ENCODE measurements at places on chromosomes 5 and 9.

DNA sequence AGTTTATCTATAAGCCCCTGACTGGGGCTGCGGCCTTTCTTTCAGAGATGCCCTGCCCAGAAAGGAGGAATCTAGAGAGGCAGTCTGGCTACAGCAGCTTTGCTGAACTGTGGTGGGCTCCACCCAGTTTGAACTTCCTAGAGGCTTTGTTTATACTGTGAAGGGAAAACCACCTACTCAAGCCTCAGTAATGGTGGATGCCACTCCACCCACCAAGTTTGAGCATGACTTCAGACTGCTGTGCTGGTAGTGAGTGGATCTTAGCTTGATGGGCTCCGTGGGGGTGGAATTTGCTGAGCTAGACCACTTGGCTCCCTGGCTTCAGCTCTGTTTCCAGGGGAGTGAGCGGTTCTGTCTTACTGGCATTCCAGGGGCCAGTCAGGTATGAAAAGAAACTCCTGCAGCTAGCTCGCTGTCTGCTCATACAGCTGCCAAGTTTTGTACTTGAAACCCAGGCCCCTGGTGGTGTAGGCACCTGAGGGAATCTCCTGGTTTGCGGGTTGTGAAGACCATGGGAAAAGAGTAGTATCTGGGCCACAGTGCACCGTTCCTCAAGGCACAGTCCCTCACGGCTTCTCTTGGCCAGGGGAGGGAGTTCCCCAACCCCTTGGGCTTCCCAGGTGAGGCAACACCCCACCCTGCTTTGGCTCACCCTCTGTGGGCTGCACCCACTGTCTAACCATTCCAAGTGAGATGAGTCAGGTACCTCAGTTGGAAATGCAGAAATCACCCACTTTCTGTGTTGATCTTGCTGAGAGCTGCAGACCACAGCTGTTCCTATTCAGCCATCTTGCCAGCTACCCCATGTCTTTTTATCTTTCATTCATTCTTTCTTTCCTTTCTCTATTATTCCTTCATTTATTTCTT, 211.8 kb upstream of the C9orf72 start:
- no peak for DNase-seq

DNA sequence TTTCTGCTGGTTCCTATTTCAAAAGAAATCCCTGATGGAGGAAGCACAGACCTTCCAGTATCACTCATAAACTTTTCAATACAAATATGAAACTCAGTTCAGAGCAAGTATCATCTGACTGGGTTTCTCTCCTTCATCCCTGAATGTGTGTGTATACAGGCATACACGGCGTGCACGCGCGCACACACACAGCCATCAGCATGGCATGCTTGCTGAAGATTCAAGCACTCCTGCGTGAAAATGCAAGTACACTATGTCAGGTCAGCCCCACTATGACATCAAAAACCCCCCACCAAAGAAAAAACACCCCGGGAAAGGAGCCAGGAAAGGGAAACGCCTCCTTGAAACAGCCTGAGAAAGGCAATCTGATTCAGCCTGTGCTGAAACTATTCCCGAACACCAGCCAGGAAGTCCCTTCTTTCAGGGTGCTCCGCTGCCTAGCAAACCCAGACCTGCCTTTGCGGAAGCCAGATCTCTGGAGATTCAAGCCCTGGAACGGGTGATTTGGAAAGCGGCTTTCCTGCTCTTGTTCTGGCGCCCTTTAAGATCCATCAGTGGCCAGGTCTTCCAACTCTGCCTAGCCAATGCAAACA, 831 bp downstream of the KLHL3 start:
- no peak for DNase-seq

- peak; percentile 60 for DNase-seq
These were observed 33.7 kb downstream of the LHX2 start for GRCh38 chr9:124045076-124045829.

GRCh38 chr5:133360693-133361472, 251.5 kb downstream of the FSTL4 start:
- DNase-seq = peak; percentile 64

DNA sequence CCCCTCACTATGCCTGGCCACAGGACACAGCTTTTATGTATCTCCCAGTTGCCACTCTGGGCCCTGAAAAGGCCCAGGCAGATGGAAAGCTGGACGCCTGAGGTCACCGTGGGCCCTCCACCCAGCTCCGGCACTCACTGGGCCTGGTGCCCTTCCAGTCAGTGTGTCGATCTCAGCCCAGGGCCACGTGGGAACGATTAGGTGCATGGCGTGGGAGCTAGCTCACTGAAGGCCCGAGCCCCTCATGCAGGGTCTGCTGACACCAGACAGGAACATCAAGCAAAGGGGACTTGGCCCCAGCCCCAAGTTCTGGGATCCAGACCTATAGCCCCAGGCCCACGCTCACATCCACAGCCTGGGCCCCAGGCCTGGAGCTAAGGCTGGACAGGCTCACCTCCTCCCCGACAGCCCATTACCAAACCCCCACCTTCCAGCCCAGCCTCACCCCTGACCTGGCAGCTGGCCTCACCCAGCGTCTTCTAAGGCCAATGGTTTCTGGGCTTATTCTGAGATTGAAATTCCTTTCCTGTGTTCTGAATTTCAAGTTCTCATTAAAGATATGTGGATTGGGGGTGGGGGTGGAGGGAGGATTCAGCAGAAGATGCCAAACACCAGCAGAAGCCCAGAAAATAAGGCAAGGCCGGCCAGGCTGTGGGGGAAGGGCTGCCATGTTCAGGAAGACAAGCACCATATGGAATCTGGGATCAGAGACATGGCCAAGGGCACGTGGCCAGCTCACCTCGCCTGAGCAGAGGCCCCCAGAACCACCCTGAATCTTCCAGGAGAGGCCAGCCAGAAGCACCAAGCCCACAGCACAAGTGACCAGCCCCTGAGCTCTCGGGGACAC, 74.5 kb downstream of the ADAMTS2 start:
- DNase-seq = no peak

GRCh38 chr5:122424132-122424531, 112.1 kb downstream of the SNCAIP start:
- no peak for DNase-seq

DNA sequence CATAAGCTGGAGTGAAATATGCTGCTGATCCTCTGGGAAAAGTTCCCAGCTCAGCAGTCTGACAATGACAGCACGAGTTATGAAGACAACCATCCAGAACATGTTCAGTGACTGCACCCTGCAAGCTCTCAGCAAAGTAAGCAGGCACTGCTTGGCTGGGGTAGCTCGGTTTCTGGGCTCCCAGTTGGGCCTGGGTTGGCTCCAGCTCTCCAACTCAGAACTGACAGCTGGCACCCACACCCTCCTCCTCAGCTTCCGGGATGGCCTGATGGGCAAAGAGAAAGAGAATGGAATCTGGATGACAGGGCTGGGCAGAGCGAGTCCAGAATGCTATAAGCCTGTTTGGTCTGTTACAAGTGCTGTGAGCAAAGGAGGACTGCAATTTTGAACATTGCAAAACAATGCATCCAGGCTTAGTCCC, 185.0 kb downstream of the CSNK1G3 start:
- DNase-seq = peak; percentile 56

- no peak for DNase-seq
These were observed 17.5 kb downstream of the CYFIP2 start for GRCh38 chr5:157283434-157283833.

GRCh38 chr5:80982093-80982492, 21.9 kb downstream of the RASGRF2 start:
- no peak for DNase-seq

GRCh38 chr5:96881511-96882115, 5.3 kb downstream of the ERAP2 start:
- no peak for DNase-seq

DNA sequence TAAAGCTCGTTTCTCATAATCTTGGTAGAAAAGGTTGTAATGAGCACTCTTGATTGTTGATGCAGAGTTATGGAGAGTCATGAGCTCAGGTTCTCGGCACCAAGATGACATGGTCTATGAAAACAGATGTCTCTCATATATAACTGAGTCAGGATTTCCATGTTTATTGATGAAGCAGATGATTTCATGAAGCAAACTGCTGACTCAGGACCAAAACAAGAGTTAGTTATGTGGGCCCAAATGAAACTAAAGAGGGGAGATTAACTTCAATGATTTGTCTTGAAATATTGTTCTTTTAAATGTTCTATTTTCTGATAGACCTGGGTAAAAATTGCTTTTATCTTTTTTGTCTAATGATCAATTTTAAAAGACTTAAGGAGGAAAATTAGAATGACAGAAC, 258.6 kb upstream of the CTNND2 start:
- no peak for DNase-seq

DNA sequence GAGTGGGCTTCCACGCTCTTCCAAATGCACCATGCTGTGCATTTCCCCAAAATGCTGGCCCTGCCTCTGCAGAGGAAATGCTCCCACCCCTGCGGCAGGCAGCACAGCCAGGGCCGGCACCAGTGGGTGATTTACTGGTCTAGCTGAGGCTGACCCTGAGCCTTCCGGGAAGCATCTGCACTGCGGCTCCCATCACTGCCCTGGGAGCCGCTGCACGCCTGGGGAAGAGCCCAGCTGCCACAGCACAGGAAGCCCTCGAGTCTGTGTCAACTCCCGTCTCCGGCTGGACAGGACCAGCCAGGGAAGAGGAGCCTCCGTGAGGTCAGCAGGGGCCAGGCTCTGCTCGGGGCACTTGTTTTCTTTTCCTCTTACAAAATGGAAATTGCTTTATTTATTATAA, 25.1 kb upstream of the EEIG1 start:
- peak; percentile 38 for DNase-seq

- no peak for DNase-seq
These were observed 75.9 kb downstream of the NMUR2 start for GRCh38 chr5:152329207-152329606.

DNA sequence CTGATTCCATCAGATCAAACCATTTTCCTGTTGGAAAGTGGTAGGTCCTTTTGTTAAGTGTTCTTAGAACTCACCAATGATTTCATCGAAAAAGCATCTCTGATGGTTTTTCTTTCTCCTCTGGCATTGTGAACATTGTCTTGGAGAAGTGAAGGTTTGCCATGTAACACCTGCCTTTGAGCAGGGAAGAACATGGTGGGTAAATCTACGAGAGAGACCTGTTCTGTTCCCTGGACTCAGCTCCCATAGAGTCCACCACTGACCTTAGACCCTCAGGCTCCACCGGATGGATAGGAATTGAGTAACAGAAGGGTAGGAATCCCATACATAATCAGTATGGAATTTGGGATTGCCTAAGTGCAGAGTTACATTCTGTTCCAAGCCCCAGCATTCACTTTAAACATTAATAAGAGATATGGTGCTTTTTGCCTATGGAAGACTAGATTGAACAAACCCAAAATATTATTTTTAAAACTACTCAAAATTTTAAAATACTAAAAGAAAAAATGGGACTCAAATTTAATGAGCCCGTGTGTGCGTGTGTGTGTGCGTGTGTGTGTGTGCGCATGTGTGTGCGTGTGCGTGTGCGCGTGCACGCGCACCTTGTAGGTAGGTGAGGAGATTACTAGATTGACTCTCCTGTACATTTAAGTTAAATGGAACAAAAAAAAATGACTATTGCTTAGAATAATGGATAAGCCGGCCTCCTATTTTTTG, 92.0 kb downstream of the C9orf152 start:
- DNase-seq = no peak

DNA sequence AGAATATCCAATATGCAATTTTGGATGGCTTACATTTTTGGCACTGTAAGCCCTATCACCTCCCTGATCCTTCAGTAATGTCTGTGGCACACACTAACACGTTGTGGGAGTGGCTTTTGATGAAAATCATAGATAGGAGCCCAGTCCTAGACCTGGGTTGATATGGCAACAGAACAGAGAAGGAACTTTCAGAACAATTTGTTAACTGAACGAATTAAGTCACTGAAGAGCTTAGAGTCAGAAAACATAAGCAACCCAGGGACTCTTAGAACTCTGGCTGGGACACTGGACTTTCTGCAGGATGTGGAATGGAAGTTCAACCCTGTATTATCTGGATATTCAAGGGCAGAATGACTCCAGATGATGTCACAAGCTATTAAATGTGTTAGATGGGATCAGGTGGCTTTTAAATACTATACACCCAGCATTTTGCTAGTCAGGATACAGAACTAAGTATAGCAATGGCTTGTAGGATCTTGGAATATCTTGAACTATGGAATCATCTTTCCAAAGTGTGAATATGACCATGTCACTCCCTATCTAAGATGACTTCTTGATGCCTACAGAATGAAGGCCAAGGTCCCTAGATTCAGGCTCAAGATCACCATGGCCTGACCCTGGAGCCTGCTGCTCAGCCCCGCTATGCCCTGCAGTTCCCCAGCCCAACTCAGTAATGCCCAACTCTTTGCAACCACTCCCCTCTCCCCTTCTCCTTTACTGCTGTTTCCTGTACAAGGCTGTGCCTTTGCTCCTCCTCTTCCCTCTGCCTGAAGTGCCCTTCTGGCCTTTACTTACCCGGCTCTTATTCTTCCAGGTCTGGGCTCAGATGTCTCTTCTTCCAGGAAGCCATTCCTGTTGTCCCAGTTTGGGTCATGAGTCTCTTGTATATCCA, 42.8 kb downstream of the VLDLR start:
- DNase-seq = no peak

DNA sequence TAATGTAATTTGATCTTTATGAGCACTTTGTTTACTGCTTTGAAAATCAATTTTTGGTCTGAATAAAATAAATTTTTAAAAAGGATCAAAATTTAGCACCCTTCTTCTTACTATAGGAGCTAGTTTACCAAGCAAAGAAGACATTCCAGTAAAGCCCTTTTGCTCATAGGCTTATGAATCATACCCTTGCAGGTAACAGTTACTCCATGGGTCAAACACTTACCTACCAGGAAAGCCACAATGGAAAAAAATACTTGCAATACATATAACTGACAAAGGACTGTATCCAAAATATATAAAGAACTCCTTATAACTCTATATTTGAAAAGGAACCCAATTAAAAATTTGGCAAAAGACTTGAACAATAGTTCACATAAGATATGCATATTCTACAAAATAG, 66.6 kb downstream of the SHOC1 start:
- DNase-seq = no peak

DNA sequence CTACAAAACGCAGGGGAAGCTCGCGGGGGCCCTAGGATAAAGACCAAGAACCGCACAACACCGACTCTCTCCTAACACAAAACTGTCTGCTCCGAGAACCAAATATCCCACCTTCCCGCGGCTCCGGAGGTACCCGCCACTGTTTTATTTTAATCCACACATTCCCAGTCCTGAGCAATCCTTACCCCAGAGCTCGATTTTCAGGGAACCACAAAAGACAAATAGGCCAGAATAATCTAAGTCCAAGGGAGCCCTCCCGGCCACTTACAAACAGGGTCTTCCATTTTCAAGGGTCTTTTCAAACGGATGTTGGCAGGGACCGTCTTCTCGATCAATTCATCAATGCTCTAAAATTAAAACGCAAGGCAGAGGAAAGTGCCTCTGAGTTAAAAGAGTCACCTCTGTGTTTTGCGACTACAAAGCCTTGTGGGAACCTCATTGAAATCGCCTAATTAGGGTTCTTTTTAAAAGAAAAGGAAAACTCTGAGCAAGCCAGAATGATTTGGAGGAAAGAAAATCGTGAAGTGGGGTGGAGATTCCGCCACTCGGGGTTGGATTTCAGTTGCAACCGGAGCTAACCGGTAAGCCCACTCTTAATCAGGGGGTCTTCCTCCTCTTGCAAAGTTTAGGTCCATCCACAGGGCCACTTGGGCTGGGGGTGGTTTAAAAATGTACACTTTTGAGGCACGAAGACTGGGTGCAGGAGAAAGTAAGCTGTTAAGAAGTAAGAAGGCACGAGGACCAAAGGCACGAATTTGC, 1.0 kb downstream of the GLDC start:
- DNase-seq = peak; percentile 85

- DNase-seq = no peak
These were observed 46.4 kb downstream of the CAST start for GRCh38 chr5:96708600-96708999.
